Posterior vena cava (tissue), 2 donors: ENCODE measurements at places on chromosomes 2 and 18. TPM values are rescaled to one million over a fixed set of nuclear protein-coding genes. Genes with fewer than 3 reads are reported as not detected.

DNA sequence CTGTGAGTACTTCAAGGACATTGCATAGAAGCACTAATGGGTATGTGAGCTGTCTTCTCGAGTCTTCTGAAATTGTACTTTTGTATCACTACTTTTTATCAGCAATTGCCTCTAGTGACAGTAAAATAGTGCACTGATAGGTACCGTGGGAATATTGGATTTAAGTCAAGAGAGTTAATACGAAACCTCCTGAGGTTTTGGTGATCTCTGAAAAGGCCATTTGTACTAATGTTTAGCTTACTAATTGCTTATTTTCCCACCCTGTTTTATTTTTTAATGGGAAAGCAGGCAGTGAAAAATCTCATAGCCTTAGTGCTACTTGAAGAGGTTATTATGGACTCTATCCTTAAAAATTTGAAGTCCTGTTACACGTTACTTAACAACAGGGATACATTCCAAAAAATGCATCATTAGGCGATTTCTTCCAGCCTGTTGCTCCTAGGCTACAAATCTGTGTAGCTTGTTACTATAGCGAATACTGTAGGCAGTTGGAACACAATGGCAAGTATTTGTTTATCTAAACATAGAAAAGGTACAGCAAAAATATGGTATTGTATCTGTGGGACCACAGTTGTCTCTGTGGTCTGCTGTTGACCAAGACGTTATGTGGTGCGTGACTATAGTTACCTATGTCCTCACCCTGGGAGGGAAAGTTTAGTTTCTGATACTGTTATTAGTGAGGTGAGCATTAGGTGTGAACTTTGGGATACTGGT is 65.9 kb downstream of the CAB39 start:
- no peak for DNase-seq

DNA sequence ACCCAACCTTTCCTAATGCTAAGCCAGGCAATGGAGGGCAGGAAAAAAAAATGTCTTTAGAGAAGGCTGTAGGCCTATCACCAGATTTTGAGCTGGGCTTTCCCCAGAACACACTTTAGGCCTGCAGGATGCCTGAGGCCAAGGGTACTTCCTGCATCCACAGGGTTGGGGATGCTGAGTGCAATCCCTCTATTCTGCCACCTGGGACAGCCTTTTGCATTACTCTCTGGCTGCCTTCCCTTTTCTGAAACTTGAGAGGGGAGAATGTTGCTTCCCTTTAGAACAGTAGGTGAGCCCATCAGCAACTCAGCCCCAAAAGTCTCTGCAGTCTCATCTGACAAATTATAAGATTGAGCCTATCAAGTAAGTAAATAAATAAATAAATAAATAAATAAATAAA is 195.2 kb downstream of the SLC8A1 start:
- DNase-seq = no peak

ZNF407 gene
- 14.1 TPM for total RNA-seq

- no peak for DNase-seq
Observed at GRCh38 chr18:47754311-47755101, 176.0 kb downstream of the SMAD2 start.

IL36A gene
- total RNA-seq = not detected

DNA sequence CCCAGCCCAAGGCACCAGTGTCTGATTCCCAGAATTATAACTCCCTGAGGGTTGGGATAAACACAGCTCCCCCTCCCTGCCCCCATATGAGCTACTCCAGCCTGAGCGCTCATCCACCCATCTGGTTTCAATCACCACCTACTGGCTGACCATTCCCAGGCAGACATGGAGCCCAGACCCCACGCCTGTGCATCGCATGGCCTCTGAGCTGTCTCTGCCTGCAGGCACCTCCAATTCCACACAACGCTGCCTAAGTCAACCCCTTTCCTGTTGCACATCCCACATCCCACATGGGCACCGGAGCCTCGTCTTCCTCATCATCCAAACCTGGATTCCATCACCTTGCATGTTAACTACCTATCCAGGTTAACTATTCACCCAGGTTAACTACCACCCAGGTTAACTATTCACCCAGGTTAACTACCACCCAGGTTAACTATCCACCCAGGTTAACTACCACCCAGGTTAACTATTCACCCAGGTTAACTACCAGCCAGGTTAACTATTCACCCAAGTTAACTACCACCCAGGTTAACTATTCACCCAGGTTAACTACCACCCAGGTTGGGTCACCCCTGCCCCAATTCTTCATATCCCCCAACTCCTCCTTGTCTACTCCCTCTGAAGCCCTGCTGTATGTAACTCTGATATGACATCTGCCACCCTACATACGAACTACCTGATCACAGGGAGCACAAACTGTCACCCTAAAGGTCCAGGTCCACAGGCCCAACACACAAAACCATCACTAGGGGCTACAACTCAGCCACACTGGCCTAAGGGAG is 47.8 kb downstream of the TEX51 start:
- no peak for DNase-seq

DNA sequence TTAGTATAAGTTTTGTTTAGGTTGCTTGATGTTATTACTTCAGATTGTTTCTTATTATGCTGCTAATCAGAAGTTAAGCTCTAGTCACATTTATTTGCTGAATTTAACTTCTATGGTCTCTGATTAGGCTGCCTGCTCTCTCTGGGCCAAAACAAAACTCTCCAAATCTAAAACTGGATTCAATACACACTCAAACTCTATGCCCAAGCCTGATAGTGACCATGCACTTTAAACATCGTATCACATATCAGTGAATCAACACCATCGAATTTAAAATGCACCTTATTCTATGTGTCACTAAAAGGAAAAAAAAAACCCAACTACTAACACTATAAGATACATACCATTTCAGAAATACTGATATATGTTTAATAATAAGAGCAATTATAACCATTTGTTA is 76.9 kb upstream of the FRZB start:
- DNase-seq = no peak

DNA sequence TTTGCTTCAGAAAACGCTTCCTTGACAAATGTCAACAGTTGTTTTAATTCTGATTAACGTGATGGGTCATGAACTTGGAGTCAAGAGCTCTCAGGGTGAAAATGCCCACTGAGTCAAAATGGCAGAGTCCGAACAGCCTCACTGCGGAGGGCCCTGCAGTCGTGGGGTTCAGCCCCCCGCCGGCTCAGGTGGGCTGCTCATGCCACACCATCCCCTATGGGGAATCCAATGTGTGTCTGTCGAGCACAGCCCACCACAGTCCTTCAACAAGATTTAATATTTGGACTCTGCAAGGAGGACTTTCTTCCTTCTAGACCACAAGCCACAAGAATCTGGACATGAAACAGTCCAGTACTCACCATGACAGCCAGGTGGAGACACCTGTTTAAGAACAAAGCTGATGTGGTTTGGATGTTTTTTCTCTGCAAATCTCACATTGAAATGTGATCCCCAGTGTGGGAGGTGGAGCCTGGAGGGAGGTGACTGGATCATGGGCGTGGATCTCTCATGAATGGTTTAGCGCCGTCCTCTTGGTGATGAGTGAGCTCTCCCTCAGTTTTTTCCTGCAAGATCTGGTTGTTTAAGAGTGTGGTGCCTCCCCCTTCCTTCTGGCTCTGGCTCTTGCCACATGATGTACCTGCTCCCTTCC is 201.0 kb downstream of the NDUFA10 start:
- DNase-seq = peak; percentile 60

SLC9A2 gene
- not detected for total RNA-seq

- no peak for DNase-seq
Observed at GRCh38 chr2:101972621-101973434, 18.9 kb upstream of the IL1R2 start.

GRCh38 chr18:22300665-22301636 is 116.8 kb downstream of the CTAGE1 start:
- no peak for DNase-seq

GRCh38 chr18:65425366-65425765 is 325.4 kb upstream of the CDH7 start:
- no peak for DNase-seq

AOX1 gene
- 212 TPM for total RNA-seq

- no peak for DNase-seq
Observed at GRCh38 chr18:62827397-62827796, 112.1 kb downstream of the PHLPP1 start.

ASB18 gene
- not detected for total RNA-seq

GRCh38 chr2:239224199-239224570 is 176.6 kb downstream of the HDAC4 start:
- DNase-seq = peak; percentile 79

SCYGR3 gene
- total RNA-seq = not detected

MYL12A gene
- total RNA-seq = 410 TPM

GRCh38 chr2:84897773-84898172 is 7.7 kb upstream of the TMSB10 start:
- DNase-seq = no peak

GRCh38 chr2:28510184-28510583 is 14.3 kb downstream of the PLB1 start:
- DNase-seq = no peak

ERCC3 gene
- 28.2 TPM for total RNA-seq

GRCh38 chr2:23662941-23663920 is 263.7 kb downstream of the ATAD2B start:
- DNase-seq = no peak

DNA sequence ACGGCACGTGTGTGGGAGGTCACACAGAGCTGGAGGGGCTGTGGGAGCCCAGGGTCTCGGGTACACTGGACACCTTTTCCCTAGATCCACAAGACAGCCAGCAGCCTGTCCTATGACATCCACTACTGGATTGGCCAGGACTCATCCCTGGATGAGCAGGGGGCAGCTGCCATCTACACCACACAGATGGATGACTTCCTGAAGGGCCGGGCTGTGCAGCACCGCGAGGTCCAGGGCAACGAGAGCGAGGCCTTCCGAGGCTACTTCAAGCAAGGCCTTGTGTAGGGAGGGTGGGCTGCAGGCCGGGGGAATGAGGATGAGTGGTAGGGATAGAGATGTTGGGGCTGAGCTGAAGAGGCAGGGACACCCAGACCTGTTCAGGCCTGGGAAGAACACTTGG is 6.6 kb downstream of the VIL1 start:
- no peak for DNase-seq

TMEM37 gene
- total RNA-seq = 8.0 TPM

DNA sequence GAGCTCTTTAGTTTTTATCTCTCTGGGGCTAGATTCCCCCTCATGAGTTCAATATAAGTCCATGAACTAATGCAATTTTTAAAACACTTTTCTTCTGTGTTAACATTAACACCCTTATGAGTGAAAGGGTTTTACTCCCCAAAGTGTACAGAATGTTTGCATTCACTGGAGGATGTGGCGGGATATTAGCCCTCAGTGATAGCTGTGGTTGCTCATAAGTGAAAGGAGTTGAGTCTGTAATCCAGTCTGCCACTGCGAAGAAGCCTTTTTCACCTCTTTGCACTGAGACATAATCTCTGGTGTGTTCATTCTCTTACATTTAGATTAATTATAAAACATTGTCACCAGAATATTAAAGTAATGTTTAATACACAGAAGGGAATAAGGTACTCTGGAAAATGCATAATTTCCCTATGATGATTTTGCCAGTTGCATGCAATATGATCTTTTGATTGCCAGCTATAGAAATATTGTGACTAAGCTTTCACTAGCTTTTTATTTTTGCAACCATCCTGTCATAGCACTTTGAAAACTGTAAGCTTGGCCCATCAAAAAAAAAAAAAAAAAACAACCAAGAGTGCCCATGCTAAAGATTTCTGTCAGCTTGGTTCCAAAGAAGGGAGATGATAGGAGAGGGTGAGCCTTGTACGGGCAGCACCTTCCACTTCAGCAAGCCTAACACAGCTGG is 113.2 kb downstream of the BCL11A start:
- DNase-seq = no peak

GRCh38 chr18:31596081-31596872 is 4.6 kb downstream of the TTR start:
- DNase-seq = no peak

GKN2 gene
- total RNA-seq = not detected

DNA sequence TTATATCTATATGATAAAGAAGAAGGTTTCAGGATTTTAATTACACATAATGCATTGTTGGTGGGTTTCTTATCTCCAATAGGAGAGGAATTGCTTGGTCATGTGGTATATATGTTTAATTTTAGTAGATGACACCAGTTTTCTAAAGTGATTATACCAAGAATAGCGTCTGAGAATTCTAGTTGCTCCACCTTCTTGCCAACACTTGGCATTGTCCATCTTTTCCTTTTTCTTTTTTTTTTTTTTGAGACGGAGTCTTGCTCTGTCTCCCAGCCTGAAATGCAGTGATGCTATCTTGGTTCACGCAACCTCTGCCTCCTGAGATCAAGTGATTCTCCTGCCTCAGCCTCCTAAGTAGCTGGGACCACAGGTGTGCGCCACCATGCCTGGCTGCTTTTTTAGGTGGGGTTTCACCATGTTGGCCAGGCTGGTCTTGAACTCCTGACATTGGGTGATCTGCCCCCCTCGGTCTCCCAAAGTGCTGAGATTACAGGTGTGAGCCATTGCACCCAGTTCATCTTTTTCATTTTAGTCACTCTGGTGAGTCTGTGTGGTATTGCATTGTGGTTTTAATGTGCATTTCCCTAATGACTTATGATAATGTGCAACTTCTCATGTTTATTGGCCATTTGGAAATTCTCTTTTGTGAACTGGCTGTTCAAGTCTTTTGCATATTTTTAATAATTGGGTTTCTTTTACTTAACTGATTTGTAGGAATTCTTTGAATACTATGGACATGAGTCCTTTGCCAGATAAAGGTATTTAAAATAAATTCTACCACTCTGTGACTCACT is 37.3 kb upstream of the ZNF512 start:
- no peak for DNase-seq

TMEM163 gene
- 0.19 TPM for total RNA-seq

LRATD1 gene
- total RNA-seq = 1.9 TPM

GRCh38 chr2:45840481-45840880 is 189.0 kb downstream of the PRKCE start:
- no peak for DNase-seq

LTBP1 gene
- total RNA-seq = 235 TPM

GPR155 gene
- 9.7 TPM for total RNA-seq

- DNase-seq = no peak
Observed at GRCh38 chr18:74006143-74006542, 141.5 kb downstream of the FBXO15 start.

GRCh38 chr18:39494211-39494896 is 1928.8 kb upstream of the CELF4 start:
- DNase-seq = no peak

GRCh38 chr2:116716444-116716843 is 1098.0 kb upstream of the DDX18 start:
- no peak for DNase-seq

DNA sequence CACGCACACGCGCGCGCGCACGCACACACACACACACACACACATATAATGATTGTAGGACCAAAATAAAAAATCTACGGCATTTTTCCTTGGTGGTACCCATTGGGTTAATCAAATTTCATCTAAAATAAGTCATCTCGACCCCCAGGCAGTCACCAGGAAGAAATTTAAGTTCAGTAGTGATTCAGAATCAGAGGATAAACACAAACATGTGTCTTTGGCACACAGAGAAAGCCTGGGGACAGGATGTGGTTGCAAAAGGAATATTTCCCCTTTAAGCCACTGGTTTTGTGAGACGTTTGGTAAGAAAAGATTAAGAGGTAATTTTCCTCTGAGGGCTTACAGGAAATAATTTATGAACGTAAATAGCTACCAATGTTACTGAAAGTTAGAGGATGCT is 171.6 kb upstream of the PIEZO2 start:
- DNase-seq = no peak

PLGLB2 gene
- not detected for total RNA-seq
